Activated gamma-delta T cell treated with anti-CD3 and anti-CD28 coated beads, Interleukin-2, amount 50 U/mL, for 16 hours (primary cell): ENCODE measurements at places on chromosomes 2 and 18.

DNA sequence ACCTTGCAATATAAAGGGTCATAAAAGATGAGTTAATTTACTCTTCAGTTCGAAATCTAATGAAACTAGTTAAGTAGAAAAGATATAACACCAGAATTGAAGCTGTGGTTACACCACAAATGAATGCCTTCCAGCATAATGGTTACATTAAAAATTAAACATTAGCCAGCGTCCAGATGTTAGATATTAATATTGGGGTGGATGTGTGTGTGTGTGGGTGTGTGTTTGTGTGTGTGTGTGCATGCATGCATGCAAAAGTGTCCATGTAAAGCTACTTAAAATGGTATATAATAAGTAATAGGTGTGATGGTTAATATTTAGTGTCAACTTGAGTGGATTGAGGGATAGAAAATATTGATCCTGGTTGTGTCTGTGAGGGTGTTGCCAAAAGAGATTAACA, 170.4 kb upstream of the FN1 start:
- no peak for DNase-seq

DNA sequence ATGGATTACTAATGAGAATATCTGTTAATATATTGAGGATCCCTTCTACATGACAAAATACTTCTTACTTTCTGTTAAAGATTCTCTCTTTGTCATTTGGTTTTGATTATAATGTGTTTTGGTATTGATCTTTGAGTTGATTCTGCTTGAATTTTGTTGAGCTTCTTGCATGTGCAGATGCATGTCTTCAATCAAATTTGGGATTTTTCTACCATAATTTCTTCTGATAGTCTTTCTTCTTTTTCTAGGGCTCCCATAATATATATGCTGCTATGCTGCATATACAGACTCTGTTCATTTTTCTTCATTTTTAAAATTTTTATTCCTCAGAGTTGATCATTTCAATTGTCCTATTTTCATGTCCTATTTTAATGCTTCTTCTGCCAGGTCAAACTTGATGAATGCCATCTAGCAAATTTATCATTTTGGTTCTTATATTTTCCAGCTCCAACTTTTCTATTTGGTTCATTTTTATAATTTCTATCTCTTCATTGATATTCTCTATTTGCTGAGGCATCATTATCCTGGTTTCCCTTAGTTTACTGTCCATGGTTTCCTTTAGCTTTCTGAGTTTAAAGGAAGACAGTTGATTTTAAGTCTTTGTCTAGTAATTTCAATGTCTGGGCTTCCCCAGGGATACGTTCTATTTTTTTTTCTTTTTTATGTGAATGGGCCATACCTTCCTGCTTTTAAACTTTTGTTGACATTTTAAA, 244.7 kb downstream of the WDPCP start:
- no peak for DNase-seq

GRCh38 chr2:24830351-24830750, 37.1 kb downstream of the CENPO start:
- no peak for DNase-seq

DNA sequence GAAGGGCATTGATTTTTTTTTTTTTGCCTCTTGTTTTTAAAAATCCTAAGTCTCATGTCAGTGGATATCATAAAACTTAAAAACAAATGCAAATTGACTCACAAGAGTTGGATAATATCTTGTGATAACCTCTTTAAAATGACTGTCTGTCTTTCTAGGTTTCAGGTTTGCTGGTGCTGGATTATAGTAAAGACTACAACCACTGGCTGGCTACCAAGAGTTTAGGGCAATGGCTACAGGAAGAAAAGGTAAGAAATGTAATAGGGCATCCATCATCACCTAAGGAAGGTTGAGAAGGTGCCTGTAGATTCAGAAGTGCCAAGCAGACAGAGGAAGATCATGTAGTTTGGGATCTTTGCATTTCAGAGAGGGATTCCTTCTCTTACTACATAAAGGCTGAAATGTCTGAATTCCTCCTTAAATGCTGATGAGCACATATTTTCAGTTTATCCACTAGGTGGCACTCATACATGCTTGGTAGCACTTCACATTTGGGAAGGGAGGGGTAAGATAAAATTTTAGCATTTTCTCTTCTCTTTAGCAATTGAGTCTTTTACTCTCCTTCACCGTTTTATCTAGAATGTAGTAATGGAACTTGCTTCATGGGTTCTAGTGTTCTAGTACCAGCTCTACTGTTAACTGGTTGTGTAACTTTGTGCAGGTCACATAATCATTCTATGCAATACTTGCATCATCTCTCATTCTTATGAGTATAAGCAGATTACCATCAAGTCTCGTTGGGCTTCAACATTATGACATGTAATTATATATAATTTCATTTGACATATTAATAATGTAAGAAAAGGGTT, 21.1 kb downstream of the CPS1 start:
- no peak for DNase-seq

- no peak for DNase-seq
These were observed 174.6 kb downstream of the HAUS1 start for GRCh38 chr18:46278481-46279465.
